ENCODE measurements at places on chromosomes 5 and 9.
A peak's percentile ranks its signal among the peaks of the same experiment; 100 is the strongest.

DNA sequence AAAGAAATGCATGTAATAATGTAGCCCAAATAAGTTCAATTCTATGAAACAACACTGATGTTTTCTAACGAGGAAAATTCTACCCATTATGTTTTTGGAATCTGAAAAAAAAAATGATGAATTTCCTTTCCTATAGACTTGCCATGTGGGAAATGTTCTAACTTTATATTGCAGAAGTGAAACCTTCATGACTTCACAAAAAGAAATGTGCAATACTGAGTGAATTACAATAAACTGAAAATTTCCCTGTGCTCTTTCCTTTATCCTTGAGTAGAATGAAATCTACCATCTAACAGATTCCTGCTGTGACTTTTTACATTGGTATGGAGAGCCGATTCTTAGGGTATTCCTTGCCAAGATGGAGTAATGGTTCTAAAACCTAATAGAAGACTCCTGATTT, 1622.5 kb downstream of the MAT2B start:
- DNase-seq: no peak

DNA sequence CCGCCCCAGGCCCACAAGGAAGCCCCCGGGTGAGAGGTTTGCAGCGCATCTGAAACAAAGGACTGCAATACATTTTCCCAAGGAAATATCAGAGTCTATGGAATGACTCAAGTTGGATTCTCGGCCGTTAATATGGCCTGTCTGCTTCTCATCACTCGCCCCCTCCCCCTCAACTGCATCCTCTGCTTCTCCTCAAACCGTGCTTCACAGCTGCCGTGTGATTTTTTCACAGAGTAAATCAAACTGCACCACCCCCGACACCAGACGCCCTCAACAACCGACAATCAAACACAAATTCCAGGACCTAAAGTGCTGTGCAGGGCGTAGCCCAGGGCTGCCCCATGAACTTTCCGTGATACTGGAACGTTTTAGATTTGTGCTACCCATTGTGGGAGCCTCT, 176.9 kb downstream of the ROR2 start:
- DNase-seq: no peak

DNA sequence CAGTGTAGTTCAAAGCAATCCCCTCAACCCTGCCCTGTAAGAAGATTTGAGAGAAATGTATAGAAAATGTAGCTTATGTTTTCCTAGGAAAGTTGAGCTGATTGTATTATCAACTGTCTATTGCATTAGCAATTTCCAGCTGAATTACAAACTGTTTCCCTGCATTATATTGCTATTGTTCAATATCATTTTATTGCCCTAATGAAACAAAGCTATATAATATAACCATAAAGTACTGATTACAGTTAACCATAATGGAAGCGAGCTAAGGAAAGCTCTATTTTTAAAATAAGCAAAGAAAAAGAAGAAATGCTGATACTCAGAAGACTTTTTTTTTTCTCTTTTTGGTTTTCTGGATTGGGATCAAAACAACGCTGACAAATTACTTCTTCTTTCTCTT, 228.3 kb downstream of the EFNA5 start:
- no peak for DNase-seq

DNA sequence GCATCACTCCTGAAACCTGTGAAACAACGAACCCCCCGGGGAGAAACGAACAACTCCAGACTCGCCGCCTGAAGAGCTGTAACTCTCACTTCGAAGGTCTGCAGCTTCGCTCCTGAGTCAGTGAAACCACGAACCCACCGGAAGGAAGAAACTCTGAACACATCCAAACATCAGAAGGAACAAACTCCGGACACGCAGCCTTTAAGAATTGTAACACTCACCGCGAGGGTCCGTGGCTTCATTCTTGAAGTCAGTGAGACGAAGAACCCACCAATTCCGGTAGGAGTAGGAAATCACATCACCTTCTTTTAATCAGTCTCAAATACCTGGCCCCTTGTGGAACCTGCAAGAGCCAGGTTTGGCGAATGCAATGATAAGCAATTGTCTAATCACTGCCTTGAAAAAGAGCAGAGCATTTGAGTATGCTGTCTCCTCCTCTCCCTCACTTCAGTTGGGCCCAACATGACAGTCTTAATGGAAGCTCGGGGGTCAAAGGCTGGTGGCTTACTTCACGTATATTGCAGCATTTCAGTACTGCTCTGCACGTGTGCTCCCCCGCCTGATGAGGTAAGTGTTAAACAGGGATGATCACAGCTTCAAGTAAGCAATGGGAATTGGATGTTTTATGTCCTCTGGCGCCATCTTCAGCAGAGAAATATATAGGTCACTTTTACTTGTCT, 473 bp downstream of the IRGM start:
- peak; percentile 4 for DNase-seq

DNA sequence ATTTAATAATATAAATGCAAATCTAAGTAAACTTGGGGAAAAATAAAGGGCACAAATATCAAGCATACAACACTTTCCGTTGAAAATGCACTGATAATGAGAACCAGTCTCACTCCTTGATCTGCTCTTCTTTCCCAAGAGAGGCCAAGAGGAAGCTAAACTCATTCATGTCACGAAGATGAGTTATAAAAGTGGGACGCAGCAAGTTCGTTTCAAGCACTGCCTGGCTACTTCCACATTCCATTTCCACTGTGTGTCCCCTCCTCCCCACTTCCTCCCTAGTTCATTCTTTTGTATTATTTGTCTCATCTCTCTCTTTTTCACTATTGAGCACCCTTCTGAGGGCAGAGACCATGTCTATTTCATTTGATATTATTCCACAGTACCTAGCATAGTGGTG, 158.1 kb downstream of the SLC24A2 start:
- no peak for DNase-seq

DNA sequence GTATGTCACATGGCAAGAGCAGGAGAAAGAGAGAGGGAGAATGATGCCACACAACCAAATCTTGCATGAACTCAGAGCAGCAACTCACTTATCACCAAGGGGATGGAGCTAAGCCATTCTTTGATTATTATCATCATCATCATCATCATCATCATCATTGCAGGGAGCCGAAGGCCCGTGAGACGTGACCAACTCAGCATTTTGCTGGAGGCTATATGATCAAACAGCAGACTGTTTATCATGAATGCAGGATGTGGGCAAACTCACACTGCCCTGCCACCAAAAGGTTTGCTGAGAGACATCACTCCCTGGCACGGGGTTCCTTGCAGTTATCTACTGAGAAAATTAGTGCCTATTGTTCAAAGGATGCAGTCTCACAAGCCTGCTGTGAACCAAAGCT, 8.6 kb upstream of the ZNF169 start:
- DNase-seq: no peak

Data from C1 segment of cervical spinal cord (tissue), 14 donors.